ENCODE measurements at places on chromosomes 1 and 21.

- peak; percentile 74 for DNase-seq
These were observed at the start of gene COL6A1 for GRCh38 chr21:45981151-45982091. Gene COL6A1, plus strand, starts transcription at chr21:45981770. Its CDS starts 81 bp downstream, at chr21:45981851.

- DNase-seq: no peak
These were observed 16.0 kb downstream of the TNFSF4 start for GRCh38 chr1:173191011-173191705.

DNA sequence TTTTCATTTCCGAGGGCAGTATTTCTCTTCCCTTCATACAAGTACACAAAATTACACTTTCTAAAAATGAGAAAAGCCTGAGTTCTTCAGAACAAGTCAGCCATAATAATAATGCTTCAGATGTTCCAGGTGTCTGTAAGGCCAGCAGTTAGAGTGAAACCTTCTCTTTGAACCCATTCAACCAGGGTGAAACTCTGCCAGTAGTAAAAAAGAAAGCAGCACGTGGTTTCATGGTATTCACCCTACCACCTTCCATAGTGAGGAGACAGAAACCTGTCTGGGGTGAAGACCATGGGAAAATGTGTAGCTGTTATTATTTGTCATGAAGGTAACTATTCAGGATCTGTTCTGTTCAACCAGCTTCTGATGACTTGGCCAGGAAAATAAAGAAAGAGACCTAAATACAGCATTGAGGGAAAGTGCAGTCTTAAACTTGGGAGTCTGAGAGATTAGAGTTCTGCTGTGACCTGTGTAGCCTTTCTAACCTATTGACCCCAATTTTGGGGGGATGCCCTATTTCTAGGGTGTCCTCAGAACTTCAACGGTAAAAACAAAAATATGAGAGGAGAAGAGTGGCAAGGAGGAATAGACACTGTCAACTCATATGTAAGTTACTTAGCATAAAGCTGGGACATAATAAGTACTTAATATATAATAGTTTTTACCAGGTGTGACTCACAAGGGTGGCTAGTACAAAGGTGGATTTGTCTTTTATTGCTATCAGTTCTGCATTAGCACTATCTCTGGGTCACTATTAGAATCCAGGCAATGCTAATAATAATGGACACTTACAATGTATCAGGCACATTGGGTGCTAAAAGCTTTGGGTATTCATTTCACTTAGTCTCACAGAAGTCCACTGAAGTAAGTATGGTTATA, 70.0 kb upstream of the TNFSF4 start:
- no peak for DNase-seq

GRCh38 chr1:178541829-178542553, 29.1 kb downstream of the TEX35 start:
- peak; percentile 44 for DNase-seq

- DNase-seq: no peak
These were observed 8.1 kb upstream of the GREM2 start for GRCh38 chr1:240619906-240620621.

DNA sequence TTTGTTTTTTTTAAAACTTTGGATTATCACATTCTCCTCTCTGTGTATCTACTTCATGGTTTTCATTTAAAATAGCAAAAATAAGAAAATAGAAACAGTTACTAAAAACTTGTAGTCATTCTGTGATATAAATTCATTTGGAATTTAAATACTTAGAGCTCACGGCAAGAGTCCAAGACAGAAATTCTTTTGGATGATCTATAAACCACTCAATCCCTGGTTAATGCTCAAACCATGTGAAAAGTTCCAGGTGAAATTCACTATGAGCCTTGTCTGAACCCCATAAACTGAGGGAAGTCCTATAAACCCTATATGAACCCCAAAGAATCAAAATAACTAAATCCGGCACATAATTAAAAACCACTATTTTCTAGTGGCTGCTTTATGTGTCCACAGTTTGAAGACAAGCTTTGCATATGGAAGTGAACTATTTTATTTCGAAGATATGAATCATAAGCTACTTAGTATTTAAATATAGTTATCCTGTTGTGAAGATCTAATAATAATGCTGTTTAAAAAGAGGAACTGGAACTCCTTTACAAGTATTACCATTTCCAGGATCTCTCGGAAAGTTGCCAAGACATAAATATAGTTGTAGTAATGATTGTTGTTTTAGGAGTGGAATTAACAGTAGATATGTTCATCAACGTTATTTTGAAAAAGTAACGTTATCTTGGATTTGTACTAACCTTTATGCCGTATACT, 163.5 kb downstream of the NFIA start:
- no peak for DNase-seq

DNA sequence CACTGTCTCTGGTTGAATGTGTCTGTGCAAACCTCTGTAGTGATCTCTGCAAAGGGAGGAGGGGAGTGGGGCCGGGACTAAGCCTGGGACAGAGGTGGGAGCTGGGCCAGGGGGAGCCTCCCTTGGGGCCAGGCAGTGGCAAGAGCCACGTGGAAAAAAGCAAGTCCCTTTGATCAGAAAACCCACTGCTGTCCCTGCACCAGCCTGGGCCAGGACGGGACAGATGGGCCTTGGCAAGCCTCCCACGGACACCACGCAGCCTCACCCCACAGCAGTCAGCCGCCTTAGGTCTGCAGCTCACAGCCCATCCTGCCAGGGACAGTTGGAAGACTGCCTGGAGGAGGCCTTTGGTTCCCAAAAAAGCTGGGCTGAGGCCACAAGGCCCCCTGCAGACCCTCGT, 11.7 kb upstream of the TRAPPC10 start:
- no peak for DNase-seq

DNA sequence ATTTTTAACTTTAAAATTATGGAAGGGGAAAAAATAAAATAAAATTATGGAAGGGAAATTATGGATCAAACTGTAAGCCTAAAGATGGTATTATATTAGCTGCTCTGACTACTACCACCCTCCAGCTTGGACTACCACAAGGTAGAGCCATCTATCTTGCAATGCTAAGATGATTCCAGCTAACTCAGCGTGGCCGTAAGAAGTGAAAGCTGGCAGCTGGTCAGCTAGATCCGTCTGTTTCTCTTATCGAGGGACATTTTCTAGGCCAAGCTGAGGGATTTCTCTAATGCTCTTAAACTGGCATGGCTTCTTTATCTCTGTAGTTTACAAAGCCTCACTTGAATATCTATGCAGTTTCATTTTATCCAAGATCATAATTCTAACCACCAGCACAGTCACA, 31.5 kb downstream of the LYST start:
- no peak for DNase-seq

- no peak for DNase-seq
These were observed 14.4 kb upstream of the EPS8L3 start for GRCh38 chr1:109777980-109778625.

DNA sequence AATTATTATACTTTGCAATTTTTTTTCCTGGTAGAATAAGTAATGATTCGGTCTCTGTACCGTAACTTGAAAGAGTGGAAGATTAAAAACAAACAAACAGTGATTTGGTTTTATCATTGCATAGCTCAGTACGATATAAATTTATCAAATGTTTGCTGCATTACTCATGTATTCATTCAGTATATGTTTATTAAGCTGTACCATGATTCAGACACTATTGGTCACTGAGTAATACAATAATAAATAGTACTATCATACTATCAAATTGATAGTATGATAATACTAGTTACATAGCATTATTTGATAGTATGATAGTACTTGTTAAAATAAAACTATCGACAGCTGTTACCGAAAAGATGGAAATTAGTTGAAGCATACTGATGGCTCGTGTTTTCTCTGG, 12.1 kb downstream of the CENPF start:
- DNase-seq: no peak

- no peak for DNase-seq
These were observed 74.4 kb downstream of the DUSP10 start for GRCh38 chr1:221667504-221667903.

GRCh38 chr1:168319691-168320090, 39.0 kb downstream of the TBX19 start:
- peak; percentile 32 for DNase-seq

DNA sequence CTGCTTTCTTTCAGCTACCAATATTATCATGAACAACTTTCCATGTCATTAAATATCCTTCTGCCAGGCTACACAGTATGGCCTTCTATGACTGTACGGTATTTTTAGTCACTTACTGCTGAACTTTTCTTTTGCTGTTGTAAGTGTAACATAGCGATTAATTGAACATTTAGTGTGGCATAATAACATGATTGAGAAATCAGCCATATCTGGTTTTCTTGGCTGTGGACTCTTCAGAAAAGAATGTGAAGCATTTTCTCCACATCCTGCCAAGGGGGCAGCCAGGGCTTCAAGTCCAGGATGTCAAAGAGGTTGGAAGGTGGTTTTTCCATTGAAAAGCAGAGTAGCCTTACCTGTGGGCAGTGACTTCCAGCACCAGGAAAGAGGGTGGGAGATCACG, 8.8 kb upstream of the AHCYL1 start:
- no peak for DNase-seq

DNA sequence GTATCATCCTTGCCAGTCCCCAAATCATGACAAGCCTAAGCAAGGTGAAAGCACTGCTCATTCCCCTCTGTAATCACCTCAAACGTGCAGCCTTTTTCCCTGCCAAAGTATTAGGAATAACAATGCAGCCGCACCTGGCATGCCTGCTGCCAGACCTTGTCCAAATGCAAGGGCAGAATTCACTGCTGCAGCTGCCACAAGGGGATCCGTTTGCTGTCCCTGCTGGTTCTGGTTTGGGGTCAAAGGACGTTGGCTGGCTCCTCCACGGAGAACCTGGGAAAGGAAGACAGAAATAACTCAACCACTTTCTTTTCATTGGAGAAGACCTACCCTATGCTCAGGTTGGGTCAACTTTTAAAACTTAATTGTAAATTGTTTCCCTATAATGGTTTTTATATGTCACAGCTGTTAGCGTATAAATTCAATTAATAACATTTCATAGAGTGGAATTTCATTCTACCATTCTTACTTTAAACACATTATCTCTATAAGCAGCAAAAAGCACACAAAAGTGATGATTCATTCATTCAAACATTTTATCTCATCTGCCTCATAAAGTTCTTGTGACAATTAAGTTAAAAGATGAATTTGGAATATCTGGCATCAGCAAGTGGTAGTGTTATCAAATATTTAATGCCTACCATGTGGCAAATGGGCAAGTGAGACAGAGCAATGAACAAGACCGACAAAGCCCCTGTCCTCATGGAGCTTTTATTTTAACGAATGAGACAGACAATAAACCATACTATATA, 59.8 kb upstream of the SDC3 start:
- DNase-seq: no peak

GRCh38 chr1:199394856-199395255, 632.7 kb upstream of the NR5A2 start:
- no peak for DNase-seq

GRCh38 chr1:151393583-151393982, 5.8 kb upstream of the PSMB4 start:
- no peak for DNase-seq

DNA sequence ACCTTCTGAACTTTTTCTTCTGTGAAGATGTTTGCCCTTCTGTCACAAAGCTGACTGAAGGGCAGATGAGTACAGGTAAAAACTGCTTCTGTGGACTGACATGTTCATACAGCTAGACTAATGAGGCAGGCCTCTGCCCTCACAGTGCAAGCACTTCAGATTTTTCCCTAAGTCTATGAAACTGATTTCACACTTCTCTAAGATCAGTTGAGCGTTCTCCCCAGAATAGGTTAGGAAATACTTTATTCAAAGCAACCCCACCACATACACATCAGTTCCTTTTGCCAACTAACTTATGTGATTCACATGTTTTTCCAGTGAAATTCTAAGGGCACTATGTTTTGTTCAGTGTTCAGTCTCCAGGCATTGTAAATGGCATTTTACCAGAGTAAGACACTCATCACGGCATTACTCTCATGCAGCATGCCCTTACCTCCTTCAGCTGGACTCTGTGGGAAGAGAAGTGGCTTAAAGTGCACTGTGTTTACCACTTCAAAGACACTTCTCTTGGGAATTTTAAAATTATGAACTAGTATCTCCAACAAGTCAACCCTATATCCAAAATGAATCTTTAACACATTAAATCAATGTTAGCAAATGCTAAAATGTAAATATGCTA, 5.4 kb upstream of the PSMG1 start:
- no peak for DNase-seq

GRCh38 chr1:99992760-99993467, 23.1 kb downstream of the SLC35A3 start:
- no peak for DNase-seq

DNA sequence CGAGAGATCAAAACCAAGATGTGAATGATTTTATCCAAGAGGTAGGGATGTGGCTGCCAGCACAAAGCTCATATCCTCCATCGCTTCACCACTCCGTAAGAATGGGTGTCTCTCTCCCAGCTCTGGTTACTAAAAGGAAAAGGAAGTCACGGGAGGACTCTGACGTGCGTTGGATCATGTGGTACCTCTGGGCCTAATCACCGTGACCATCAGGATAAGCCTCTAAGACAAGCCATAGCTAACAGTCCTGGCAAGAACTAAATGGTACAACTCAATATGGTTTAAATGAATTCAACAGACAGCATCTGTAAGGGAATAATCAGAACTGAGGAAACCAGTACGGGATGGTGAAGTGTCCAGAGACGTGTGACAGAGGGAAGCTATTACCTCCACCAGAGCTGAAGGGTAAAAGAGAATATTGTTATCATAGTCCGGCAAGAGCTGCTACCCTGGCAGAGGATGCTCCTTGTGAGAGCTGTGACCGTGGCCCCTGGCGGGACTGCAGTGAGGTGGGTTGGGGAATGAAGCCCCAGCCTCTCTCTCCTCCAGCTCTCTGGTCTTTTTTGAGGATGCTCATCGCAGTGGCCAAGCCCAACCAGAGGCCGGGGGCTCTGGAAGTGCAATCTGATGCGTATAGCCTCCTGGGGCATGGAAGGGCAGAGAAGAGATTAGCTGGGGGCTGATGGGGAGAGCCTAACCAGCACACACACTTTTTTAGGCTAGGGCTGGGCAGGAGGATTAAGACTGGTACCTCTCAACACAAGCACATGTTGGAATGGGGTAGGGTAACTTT, 54.2 kb downstream of the KIAA1614 start:
- no peak for DNase-seq

- no peak for DNase-seq
These were observed 32.9 kb downstream of the TENT5C start for GRCh38 chr1:117638759-117639158.

- DNase-seq: no peak
These were observed 92.8 kb downstream of the PRKAB2 start for GRCh38 chr1:147079400-147080005.

DNA sequence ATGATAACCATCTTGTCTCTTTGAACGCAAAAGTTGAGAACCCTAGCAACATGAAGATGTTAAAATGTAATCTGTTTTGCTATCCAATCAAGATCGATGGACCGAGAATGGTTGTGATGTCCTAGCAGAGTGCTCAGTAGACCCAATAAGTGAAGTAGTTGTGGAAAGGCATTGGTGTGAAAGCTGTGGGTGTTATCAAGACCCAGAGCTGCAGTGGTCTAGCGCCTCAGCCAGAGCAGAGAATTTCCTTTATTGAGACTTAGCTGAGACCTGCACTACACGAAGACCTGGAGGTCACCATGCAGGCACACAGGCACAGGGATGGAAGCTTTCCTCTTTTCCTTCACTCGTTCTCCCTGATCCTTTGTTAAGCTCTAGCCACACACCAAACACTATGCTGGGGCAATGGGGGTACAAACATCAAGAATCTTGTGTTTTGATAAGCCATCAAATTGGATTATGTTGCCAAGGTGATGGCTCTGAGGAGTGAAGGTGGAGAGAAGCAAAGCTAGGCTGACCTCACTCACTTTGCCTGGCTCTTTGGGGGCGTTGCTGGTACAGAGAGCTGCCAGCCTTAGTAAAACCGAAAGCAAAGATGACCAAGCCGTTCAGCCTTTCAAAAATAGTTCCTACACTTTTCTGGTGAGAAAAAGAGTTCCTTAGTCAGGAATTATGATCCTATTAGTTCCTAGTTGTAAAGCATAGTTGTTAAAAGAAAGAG, 24.1 kb downstream of the METTL13 start:
- no peak for DNase-seq

All from endothelial cell (in vitro differentiated cells).